Lung microvascular endothelial cell (primary cell): ENCODE measurements at places on chromosomes 2 and 18. TPM values are rescaled to one million over a fixed set of nuclear protein-coding genes. Genes with fewer than 3 reads are reported as not detected.

- DNase-seq = peak; percentile 14
Measured at GRCh38 chr2:30503007-30503694, 56.1 kb downstream of the LCLAT1 start.

- DNase-seq = no peak
Measured at GRCh38 chr18:53025247-53025646, 685.2 kb downstream of the DCC start.

LYG2 gene
- not detected in 2 replicates for total RNA-seq

MYO1B gene
- 78.2 and 97.4 TPM in 2 replicates for total RNA-seq
